Activated naive CD8-positive, alpha-beta T cell treated with anti-CD3 and anti-CD28 coated beads for 36 hours (primary cell): ENCODE measurements at places on chromosomes 11 and 22. TPM values are rescaled to one million over a fixed set of nuclear protein-coding genes. Genes with fewer than 3 reads are reported as not detected.

The CARD18 gene
- not detected for total RNA-seq

The THRSP gene
- not detected for total RNA-seq

The GALR3 gene
- not detected for total RNA-seq

The VPREB1 gene
- total RNA-seq, result not detected

The SLC22A9 gene
- total RNA-seq, result not detected

The RIMBP3C gene
- 0.20 TPM for total RNA-seq

The CYB561A3 gene
- 41.1 TPM for total RNA-seq

The SPI1 gene
- 0.25 TPM for total RNA-seq

The ZP1 gene
- not detected for total RNA-seq

The ZNF215 gene
- 2.4 TPM for total RNA-seq

The ART1 gene
- total RNA-seq, result not detected

The MS4A7 gene
- not detected for total RNA-seq

The GAB4 gene
- total RNA-seq, result 0.14 TPM

The NCAM1 gene
- not detected for total RNA-seq

The OR8D4 gene
- not detected for total RNA-seq

The PYGM gene
- total RNA-seq, result 1.8 TPM

The PATE2 gene
- total RNA-seq, result not detected

The C11orf86 gene
- total RNA-seq, result not detected

The LRRN4CL gene
- 0.21 TPM for total RNA-seq

The CD81 gene
- total RNA-seq, result 134 TPM

The SYT7 gene
- total RNA-seq, result not detected

The DYNC2H1 gene
- 3.2 TPM for total RNA-seq

The C1QTNF4 gene
- not detected for total RNA-seq

The XKR3 gene
- not detected for total RNA-seq

The TESMIN gene
- 2.2 TPM for total RNA-seq

The OR8U1 gene
- total RNA-seq, result not detected

The ZNF280B gene
- total RNA-seq, result 2.9 TPM

The GGT5 gene
- total RNA-seq, result not detected

The RRAS2 gene
- total RNA-seq, result 72.7 TPM

The MUC5AC gene
- total RNA-seq, result not detected

The OR5AK2 gene
- total RNA-seq, result not detected

The C11orf52 gene
- not detected for total RNA-seq

The OR6T1 gene
- total RNA-seq, result not detected

The SNX15 gene
- total RNA-seq, result 9.0 TPM

The FGF4 gene
- total RNA-seq, result not detected
